ENCODE measurements at places on chromosomes 12 and 14.

DNA sequence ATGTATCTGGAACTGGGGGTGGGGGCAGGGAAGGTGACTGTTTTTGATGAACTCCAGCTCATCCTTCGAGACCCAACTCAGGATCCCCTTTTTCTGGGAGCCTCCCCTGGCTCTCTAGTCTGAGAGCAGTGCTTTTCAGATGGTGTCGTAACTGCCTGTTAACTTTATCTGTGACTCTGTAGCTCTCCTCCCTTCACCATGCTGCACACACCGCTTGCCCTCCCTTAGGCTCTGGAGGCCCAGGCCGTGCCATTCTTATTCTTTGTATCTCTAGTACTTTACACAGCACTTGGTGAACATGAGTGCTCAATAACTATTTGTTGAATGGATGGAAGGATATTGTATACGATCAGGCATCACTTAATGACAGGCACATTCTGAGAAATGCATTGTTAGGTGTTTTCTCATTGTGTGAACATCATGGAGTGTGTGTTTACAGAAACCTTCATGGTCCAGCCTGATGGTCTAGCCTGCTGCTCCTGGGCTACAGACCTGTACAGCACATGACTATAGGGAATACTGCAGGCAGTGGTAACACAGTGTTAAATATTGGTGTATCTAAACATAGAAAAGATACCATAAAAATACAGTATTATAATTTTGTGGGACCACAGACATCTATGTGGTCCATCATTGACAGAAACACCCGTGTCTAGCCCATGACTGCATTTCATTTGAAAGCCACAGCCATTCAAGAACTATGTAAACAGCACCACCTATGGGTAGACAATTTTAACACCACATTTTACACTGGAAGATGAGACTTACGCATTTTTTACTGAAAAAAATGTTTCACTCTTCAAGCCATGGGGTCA lies 91.8 kb downstream of the EML1 start:
- DNase-seq, result peak; percentile 36

DNA sequence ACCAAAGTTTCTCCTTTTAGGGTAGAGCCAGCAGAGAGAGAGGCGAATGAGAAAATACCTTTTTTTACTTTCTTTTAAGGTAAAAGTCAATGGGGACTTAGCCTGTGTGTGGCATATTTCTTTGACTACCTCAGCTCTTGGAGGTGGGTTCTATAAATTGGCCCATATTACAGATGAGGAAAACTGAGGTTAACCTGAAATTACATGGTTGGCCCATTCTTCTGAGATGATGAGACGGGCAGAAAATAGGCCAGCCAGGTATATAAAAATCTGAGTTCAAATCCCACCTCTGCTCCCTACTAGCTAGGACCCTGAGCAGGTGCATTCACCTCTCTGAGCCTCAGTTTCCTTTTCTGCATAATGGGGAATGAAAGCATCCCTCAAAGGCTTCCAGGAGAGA lies 22.4 kb downstream of the LHX5 start:
- no peak for DNase-seq

- DNase-seq, result no peak
Observed at GRCh38 chr12:22190-22529, 44.4 kb upstream of the IQSEC3 start.

DNA sequence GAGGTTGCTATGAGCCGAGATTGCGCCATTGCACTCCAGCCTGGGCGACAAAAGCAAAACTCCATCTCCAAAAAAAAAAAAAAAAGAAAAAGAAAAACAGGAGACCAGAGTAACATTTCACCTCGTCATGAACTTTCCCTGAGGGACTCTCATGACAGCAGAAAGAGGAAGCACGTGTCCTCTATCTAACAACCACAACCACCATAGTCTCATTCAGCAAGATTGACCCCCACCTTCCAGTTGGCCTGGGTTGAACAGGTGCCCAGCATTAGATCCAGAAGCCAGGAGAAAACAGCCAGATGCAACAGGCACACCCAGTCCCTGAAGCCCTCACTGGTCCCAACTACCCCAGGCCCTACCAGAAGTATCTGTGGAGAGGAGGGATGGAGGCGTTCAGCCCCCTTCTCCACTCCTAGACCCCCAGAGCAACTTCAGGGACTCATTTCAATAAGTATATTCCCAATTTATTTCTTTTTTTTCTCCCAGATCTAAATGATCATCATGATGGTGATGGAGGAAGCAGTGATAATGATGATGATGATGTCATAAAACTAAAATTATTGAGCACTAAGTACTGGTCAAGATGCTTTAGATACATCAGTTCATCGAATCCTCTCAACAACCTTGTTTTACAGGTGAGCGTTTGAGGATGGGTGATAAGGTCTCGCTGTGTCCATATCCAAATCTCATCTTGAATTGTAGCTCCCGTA lies 235.0 kb downstream of the EFCAB11 start:
- no peak for DNase-seq

- DNase-seq, result no peak
Observed at GRCh38 chr14:92215579-92215978, 93.8 kb downstream of the CPSF2 start.

DNA sequence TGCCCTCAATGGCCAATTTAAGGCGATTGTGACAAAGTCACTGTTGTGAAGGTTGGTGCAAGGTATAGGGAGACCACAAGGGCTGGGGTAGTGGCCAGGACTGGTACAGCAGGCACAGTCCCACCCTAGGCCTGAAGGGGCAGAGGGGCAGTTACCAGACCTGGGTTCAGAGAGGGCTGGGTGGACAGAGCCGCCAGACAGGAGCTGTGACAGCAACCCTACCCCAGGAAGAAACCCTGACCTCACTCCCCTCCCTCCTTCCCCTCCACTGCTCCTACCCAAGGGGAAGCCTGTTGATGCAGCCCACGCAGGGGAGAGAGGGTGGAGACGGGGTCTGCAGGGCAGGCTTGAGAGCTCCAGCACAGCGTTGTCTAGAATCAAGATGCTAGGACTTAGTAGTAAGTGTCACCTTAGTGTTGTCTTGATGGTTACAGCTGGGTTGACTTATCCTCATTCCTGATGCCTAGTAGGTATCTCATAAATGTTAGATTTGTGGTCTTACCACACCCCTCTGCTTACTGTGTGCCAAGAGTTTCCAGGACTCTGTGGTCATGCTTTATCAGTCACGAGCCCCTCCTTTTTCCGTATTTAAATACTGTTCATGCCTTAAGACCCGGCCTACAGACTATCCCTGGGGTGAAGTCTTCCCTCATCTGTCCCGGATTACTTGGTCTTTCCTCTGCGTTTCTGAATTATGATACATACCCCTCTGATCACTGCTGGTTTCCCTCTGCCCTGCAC lies 14.4 kb downstream of the EML1 start:
- no peak for DNase-seq

DNA sequence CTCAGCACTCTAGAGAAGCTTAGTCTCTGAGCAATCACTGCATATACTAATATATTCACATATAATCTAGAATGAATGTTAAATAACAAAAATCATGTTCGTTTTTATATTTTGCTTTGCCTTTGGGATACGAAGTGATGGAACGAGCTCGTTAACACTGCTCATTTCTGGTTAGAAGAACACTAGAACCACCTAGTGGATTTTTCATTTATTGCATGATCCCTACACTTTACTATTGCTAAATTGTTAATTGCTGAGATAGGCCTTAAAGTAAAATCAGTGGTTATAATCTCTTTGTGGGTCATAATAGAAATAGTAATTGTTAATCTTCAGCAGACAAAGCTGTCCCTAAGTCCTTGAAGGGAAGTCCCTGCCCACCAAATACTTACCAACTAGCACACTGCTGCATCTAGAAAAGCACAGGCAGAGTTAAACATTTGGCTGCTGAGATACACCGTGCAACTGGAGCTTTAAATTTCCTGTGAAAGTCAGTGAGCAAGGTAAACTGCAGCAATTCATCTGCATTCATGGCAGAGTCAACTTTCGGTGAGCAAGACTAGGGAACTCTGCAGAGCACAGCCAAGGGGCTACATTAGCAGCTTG lies 353.7 kb downstream of the APAF1 start:
- peak; percentile 22 for DNase-seq

DNA sequence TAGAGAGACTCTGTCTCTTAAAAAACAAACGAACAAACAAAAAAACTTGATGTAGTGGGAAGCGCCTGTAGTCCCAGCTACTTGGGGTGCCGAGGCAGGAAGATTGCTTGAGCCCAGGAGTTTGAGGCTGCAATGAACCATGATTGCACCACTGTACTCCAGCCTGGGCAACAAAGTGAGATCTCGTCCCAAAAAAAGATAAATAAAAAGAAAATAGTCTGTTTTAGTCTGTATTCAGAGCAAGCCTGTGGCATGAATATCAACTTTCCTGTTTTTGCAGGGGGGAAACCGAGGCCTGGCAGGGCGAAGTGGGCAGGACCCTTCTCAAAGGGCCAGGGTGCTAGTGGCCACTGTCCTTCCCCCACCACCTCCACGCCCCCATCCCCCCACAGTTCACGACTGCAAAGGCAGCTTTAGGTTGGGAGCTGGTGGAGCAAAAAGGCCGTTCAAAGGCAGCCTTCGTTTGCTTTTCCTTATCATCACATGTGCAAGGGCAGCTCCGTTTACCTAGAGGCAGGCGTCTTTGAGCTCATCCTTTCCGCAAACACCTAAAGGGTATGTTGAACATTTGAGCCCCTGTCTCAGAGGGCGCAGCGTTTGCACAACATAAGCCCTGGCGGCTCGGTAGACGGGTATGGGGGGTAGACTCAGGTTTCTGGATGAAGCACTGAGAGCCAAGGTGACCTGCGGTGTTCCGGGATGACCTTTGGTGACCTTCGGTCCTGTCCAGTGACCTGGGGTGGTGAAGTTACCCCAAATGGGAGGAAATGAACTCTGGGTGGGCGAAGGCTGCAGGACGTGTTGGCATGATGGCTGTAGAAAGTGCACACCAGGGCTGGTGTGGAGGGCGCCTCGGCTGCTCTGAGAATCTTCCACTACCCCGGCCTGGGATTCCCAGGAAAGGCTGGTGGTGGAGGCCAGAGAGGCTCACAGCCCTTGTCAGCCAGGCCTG lies 8.7 kb upstream of the MEG3 start:
- DNase-seq, result no peak

- no peak for DNase-seq
Observed at GRCh38 chr14:24196071-24197055, 1.1 kb upstream of the TM9SF1 start.

GRCh38 chr12:47223848-47224213 lies 144.1 kb upstream of the AMIGO2 start:
- DNase-seq, result no peak

- no peak for DNase-seq
Observed at GRCh38 chr14:100165376-100165775, 5.9 kb upstream of the DEGS2 start.

DNA sequence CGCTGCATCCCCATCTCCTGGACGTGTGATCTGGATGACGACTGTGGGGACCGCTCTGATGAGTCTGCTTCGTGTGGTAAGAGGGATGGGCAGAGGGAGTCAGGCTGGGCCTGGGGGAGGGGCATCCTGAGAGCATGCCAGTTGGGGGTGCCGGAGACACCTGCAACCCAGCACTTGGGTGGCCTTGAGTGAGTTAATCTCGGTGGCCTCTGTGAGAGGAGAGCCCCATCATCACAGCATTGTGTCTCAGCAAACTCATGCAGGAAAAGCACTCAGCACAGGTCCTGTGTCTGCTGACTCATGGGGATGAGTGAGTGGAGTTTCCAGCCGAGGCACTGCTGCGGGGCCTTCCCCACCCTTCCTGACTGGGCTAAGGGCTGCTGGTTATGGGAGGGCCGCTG lies 19.6 kb upstream of the LRP1-AS start:
- DNase-seq, result no peak

DNA sequence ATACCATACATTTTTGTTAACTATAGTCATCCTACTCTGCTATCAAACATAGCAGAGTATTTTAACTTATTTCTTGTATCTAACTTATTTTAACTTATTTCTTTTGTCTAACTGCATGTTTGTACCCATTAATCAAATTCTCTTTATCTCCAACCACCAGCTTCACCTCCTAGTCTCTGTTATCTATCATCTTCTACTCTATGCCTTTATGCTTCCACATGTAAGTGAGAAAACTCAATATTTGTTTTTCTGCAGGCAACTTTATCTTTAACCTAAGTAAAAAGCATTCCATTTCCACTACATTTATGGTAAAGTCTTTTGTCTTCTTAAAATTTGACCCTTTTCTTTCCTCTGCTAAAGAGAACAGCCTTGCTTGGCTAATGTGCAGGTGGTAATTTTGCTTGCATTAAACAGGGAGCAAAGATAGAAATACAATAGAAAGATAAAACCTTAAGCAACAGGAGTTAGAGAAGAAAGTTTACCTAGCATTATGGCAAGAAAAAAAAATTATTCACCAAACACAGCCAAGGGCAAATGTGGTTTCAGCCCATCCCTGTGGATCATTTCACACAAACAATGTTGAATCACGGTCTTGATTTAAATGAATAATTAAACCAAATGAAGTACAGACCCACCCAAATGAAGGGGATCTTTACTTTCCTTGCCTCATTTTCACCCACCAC lies 110.9 kb upstream of the TSPAN8 start:
- no peak for DNase-seq

- no peak for DNase-seq
Observed at GRCh38 chr12:124115976-124116690, 143.1 kb downstream of the ZNF664 start.

DNA sequence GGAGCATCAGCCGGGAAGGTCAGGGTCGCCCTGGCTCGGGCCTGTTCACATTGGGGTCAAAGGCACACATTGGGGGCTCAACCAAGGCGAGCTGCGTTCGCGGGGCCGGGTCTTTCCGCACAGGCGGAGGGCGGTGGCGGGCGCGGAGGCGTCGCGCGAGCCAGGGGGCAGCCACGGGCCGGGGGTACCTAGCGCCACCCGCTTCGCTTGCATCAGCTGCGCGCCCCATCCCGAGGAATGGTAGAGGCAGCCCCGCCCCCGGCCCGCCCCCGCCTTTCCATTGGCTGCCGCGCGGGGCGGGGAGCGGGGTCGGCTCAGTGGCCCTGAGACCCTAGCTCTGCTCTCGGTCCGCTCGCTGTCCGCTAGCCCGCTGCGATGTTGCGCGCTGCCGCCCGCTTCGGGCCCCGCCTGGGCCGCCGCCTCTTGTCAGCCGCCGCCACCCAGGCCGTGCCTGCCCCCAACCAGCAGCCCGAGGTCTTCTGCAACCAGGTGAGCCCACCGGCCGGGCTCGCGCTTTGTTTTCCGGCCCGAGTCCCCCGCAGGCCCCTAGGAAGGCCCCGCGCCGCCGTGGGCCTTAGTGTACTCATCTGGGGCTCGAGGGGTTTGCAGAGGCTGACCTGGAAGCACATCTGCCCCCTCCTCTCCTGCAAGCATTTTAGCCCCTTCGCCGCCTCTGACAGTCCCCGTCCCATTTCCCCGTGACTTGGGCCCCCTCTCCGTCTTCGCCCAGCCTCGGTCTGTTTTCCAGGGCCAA lies at the start of gene ALDH2:
Gene ALDH2 (plus strand): TSS at position 326 of the 754 bp plus-strand sequence. CDS start 50 bp downstream, at position 376.
- no peak for DNase-seq

DNA sequence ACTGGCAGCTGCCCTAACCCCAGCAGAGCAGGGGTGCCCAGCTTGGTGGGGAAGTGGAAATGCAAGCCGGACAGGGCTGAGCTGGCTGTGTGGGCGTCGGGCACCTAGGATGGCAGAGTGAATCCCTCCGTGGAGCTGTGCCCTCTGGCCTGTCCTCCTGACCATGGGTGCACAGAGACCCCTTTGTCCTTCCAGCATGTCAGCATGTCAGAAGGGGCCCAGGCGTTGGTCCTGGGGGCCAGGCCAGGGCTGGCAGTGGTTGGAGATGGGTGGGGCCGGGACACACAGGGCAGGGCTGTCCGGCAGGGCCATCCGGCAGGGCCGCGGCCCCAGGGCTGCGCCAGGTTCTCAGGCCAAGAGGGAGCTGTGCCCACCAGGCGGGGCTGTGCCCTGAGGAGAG lies 8.8 kb upstream of the TEX22 start:
- no peak for DNase-seq
